ENCODE measurements at places on chromosomes 4 and X. TPM values are rescaled to one million over a fixed set of nuclear protein-coding genes. Genes with fewer than 3 reads are reported as not detected.

Gene FMR1NB
- not detected for total RNA-seq

Gene ATP2B3
- not detected for total RNA-seq

Gene FGF5
- total RNA-seq: 0.32 TPM

Gene MAP9
- 5.2 TPM for total RNA-seq

Gene SASH3
- total RNA-seq: not detected

Gene CXXC4
- total RNA-seq: not detected

Gene SYTL5
- 0.40 TPM for total RNA-seq

Gene CENPU
- total RNA-seq: 25.7 TPM

Gene RTL9
- total RNA-seq: 0.09 TPM

Gene MAGED4B
- 16.9 TPM for total RNA-seq

Gene MAGEB17
- total RNA-seq: not detected

Gene SMIM43
- total RNA-seq: 0.27 TPM

Gene TRPC5OS
- not detected for total RNA-seq

Gene AREG
- 47.0 TPM for total RNA-seq

Gene CLRN2
- not detected for total RNA-seq

Gene SMARCA5
- 20.7 TPM for total RNA-seq

Gene N4BP2
- 2.4 TPM for total RNA-seq

Gene NXF3
- not detected for total RNA-seq
